ENCODE measurements at places on chromosomes 11 and 22.
A peak's percentile ranks its signal among the peaks of the same experiment; 100 is the strongest.

DNA sequence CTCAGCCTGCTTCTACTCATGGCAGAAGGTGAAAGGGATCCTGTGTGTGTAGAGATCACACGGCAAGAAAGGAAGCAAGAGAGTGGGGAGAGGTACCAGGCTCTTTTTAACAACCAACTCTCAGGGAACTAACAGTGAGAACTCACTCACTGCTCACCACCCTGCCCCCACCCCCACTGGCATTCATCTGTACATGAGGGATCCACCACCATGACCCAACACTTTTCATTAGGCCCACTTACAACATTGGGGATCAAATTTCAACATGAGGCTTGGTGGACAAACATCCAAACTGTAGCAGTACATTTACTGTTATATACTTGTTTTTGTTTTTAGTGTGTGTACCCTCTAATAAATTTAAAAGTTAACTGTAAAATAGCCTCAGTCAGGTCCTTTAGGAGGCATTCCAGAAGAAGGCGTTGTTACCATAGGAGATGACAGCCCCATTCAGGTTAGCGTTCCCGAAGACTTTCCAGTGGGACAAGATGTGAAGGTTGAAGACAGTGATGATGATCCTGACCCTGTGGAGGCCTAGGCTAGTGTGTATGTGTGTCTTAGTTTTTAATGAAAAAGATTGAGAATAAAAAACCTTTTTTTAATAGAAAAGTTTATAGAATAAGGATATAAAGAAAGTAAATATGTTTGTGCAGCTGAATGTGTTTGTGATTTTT lies 11.3 kb downstream of the CUL5 start:
- DNase-seq, result no peak

DNA sequence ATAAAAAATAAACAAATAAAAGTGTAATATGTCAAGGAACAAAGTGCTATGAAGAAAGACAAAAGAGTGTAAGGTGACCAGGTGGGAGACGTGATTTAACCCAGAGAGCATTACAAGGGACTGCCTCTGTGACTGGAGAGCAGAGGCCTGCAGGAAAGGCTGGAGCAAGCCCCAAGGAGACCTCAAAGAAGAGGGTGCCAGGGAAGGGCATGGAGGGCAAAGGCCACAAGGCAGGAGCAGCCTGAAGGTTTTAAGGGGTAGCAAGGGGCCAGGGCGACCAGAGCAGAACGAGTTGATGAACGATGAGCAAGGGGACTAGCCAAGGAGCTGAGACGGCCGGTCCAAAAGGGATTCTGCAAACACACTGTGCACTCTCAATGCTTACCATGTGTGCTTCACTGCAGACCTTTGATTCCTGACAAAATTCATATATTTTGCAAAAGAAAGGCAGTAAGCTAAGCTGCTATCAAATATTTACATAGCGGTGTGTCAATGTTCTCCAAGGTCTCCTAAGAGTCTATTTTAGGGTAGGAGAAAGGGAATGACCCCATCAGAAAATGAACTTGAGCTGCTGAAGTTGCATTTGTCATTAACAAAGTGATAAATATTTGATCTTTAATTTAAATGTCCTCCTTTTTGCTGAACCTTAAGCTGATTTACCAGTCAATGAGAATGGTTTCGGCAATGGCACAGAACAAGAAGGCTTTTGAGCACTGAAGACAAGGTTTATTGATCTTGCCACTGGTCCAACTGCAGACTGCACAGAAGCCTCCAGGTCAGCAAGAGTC lies 50.5 kb downstream of the SMCO4 start:
- DNase-seq, result no peak

DNA sequence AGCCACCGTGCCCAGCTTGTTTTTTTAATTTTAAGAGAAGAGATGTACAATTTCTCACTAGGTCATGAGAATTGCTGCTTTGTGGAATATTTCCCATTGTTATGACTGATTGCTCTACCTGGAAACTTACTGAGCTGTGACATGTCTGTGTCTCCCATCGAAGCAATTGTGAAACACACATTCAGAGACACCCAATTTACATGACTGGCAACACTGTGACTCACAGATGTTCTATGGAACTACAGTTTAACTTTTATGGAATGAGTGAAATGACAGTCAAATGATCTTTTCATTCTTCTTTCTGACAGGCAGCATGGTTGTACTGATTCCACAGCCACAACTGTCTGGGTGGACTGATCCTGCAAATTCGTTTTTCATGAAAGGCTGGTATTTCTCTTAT lies 32.3 kb downstream of the ELF5 start:
- no peak for DNase-seq

DNA sequence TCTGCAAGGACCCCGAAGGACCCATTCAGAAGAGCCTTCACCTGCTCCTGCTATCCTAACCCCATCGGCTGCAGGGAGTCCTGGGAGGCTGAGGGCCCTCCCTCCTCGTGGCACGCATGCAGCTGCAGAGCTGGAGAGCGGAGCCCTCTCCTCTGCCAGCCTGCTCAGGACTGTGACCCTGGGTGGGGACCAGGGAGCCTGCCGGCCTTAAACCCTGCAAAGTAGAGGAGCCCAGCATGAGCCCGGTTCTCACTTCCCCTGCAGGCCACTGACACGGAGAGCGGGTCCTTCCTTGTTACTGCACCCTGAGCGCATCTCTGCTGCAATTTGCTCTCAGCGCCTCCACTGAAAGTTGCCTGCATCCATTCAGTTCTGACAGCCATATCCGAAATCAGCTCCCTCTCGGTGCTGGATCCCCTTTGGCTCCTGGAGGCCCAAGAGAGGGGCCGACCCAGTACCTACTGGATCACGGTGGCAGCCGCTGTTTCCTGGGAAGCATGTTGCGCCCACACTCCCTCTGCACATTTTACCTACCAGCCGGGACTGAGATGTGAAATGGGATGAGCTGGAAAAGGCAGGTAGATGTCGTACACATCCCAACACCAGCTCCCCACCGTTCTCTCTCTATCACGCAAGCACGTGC lies 312.1 kb downstream of the NTM start:
- no peak for DNase-seq

- DNase-seq, result no peak
Measured at GRCh38 chr22:38138961-38139360, 28.5 kb upstream of the BAIAP2L2 start.

GRCh38 chr22:50104141-50104544 lies 14.3 kb downstream of the MOV10L1 start:
- DNase-seq, result no peak

DNA sequence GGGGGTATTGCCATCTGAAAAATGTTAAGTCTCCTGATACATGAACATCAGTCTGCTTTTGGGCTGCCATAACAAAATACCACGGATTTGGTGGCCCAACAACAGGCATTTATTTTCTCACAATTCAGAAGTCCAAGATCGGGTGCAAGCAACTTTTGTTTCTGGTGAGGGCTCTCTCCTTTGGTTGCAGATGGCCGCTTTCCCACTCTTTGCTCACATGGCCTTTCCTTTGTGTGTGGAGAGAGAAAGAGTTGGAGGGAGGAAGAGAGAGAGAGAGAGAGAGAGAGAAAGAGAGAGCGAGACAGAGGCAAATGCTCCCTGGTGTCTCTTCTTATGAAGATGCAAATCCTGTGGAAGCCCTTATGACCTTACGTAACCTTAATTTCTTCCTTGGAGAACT lies 2.5 kb upstream of the KRTAP5-2 start:
- no peak for DNase-seq

DNA sequence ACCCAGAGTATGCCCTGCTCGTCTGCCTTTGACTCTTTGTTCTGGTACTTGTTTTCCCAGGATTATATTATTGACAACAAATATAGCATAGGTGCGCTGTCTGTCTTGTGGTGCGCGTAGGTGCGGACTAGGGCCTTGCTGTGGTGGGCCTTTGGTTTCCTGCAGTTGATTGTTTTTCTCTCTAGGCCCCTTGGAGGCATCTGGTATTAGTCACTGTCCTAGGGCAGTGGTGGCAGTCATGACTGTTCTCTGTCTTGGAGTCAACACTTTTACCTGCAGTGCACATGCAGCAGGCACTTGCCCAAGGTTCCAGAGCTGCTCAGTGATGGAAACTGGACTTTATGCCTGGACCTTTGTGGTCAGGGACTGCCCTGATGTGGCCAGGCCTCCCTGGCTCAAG lies 18.6 kb downstream of the PPP6R2 start:
- no peak for DNase-seq

DNA sequence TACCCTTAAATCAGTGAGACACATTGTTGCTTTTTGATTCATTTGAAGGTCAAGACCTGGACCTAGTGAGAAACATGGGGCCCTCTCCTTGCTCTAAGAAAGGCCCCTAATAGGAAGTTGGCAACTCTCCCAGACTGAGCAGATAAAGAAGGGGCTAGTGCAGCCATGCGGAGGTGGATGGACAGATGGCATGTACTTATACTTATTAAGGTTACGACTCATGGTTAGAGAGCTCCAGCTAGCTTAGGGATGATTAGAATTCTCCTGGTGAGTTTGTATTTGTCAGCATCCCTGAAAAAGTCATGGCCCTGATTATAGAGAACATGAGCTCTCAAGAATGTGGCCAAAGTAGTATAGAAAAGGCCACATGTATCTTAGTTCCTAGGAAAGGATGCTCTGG lies 112.1 kb upstream of the BDNF start:
- DNase-seq, result no peak

- DNase-seq, result no peak
Measured at GRCh38 chr11:64776875-64777274, 1.5 kb downstream of the SF1 start.

DNA sequence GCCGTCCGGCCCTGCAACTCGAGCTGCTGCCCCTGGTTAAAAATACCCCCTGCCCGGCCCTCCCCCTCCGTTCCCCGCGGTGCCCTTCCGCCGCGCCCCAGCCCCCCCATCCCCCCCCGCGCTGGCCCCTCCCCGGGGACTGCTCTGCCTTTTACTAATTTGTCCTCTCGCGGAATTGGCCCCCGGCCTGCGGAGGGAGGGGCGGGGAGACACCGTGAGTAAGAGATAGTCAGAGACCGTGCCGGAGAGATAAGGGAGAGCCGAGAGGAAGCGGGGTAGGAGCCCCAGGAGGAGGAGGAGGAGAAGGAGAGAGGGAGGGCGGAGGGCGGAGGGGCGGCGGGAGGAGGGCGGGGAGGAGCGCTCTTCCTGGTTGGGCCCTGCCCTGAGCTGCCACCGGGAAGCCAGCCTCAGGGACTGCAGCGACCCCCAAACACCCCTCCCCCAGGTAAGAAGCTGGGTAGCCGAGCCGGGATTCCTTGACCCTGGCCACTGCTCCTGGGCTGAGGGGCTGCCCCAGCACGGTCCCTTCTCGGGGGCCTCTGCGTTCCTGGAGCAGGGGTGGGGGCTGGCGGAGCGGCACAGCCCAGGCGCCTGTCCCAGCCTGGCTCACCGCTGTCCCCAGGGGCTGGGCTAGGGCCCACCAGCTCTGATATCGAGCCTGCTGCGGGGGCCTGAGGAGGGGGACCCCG lies at the start of gene CAPN1:
CAPN1 (plus strand) TSS at position 360 of the 689 bp plus-strand sequence. CDS start 774 bp downstream, outside the sequence.
- peak; percentile 67 for DNase-seq

- DNase-seq, result no peak
Measured at GRCh38 chr11:63879598-63880402, 37.2 kb downstream of the RCOR2 start.

DNA sequence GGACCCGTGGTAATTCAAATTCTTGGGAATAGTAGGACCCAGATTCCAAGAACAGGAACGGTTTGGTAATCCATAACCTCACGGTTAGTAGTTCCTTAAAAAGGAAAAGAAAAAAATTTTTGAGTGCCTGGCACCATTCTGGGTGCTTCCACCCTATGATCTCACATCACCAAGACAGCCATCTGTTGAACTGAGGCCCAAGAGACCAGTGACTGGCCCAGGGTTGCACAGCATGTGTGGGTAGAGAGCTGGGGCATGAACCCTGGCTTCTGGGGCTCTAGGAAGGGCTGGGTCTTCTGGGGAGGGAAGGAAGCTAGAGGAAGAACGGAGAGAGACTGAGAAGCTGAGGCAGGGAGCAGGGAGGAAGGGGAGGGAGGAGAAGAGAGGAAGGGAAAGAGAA lies 4.7 kb upstream of the SPI1 start:
- no peak for DNase-seq

DNA sequence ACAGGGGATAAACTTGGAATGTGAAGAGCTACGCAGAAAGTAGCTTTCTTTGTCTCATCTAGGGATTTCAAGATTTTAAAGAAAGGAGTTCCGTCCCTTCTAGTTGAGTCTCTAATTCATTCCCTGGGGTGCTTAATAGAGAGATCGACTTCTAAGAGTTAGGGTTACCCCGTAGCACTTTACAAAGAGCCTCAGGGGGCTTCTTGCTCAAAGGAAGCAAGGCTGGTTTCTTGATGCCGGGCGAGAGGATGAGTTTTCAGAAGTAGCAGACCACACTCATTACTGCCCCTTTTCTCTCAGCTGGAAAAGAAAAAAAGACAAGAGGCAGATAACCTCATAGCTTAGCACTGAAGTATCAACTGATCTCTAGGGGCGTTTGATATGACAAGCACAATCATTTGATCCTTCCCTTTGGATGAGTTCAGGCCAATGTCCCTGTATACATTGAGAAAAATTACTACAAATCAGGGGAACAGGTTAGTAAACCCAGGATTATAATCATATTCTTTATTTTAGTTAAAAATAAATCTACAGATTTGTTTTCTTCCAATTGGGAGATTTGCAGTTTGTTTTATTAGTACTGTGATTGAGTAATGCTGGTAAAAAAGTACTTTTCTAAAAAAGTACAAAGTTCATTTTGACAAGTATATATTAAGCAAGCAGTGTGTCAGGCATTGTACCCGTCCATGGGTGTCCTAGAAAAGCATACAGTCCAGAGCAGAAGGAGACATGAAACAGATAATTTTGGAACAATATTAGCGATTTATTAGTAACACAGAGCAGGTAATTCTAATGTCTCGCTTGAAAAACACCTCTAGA lies 18.7 kb downstream of the ELMOD1 start:
- DNase-seq, result no peak

DNA sequence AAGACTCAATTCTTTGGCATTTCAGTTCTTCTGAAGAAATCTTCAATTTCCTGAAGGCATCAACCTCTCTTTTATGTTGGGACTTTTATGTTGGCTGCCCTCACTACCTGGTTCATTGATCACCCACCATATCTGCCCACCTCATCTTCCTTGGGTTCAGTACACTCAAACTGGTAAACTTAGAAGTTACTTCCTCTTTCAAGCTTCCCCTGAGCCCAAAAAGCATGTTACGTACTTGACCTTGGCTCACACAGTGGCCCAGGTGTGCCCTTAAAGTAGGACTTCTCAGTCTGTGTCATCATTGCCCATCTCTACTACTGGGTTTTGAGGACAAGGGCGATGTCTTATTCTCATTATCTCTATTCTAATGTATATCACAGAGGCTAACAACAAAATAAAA lies 86.1 kb downstream of the GRIA4 start:
- no peak for DNase-seq

DNA sequence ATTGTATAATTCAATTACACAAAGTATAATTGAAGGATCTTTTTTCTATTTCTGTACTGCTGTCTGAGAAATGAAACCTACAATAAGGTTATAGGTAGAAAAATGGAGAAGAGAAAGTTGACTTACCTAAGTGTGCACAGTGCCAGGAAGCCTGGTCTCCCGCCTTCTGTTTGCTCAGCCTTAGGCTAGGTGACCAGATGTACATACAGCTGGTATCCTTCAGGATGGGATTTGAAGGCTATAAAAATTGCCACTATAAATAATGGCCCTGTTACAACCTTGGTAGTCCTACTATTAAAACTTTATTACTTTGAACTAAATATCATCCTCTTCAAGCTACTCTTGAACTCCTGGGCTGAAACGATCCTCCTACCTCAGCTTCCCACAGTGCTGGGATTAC lies 19.7 kb downstream of the OR51E2 start:
- DNase-seq, result no peak

- no peak for DNase-seq
Measured at GRCh38 chr11:9076046-9076445, 15.4 kb downstream of the SCUBE2 start.

GRCh38 chr11:30206249-30206996 lies 24.4 kb upstream of the FSHB start:
- DNase-seq, result no peak

- no peak for DNase-seq
Measured at GRCh38 chr22:45036154-45036553, 26.3 kb upstream of the PHF21B start.

Data from activated CD4-positive, alpha-beta T cell treated with anti-CD3 and anti-CD28 coated beads for 4 hours (primary cell).